ENCODE measurements at places on chromosomes 6 and 20.

DNA sequence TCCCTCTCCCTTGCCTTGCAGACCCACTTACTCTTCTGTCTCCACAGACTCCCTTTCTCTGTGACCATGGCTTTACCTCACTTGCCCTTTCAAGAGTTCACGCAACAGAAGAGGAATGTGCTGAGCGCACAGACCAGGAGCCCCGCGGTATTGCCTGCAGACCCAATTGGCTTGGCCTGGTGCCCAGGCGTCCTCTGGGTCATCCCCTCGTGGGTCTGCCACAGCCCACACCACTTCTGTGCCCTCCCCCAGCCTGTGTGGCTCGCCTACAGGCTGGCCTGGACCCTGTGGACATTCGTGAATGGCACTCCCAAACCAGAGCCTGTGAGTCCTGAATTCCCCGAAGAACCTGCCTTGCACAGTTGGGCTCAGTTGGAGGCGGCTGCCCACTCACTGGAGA lies 15.3 kb upstream of the NINL start:
- DNase-seq = no peak

DNA sequence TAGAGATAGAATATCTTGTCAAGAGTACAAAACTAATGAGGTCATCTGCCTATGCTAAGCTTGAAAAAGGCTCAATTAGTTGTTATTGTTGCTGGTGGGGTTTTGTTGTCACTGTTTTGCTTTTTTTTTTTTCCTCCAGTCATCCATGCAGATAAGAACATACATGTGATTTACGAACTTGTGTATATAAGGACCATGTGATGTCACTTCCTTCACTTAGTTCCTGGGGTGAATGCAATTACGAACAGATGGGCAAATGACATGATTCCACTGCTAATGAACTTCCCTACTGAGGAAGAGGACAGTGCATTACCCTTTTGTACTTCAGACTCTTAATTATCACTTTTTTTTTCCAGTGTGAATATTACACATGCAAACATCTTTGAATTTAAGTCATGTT lies 1175.3 kb upstream of the GJE1 start:
- no peak for DNase-seq

GRCh38 chr6:41423002-41423401 lies 87.6 kb downstream of the NCR2 start:
- DNase-seq = no peak

DNA sequence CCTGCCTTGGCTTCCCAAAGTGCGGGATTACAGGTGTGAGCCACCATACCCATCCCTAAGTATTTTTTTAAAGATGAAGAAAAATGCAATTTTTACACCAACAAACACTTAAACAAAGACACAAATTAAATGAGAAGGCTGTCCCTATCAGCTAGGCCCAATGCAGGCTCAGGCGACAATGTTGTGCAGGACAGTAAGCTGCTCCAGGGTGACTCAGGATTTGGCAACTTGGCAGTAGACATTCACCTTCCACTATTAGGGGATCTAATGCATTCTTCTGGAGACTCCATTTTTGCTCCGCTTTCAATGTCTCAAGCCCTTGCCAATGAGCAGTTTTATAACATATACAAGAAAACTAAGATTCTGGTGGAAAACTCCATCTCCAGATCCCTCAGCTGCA lies 19.7 kb downstream of the NDRG3 start:
- DNase-seq = no peak

- no peak for DNase-seq
Measured at GRCh38 chr6:167756597-167756996, 70.1 kb upstream of the AFDN start.

DNA sequence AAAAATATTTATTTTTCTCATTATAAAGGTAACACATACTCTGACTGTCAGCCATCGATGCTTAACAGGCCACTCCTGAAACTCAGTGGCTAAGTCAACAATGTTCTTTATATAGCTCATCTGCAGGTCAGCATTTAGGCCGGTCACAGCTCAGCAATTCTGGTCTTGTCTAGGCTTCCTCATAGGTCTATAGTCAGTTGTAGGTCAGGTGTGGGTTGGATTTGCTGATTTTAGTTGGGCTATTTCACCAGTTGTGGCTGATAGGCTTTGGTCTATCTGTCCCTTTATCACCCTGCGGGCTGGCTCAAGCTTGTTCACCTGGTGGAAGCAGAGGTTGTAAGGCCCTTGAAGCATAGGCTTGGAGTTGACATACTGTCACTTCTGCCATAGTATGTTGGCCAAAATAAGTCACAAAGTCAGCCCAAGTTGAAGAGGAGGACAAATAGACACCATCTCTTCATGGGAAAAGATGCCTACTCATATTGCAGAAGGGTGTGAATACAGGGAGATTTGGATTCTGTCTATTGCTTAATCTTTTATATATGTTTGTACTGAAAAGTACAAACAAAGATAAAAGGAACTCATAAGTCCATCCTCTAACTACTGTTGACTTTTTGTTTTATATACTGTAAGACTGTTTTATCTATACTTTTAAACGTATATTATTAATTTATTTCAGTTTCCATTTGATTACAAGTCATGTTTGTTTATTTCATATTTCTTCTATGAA lies 75.0 kb downstream of the BCKDHB start:
- peak; percentile 73 for DNase-seq

- DNase-seq = no peak
Measured at GRCh38 chr6:140101818-140102217, 727.4 kb upstream of the CITED2 start.

DNA sequence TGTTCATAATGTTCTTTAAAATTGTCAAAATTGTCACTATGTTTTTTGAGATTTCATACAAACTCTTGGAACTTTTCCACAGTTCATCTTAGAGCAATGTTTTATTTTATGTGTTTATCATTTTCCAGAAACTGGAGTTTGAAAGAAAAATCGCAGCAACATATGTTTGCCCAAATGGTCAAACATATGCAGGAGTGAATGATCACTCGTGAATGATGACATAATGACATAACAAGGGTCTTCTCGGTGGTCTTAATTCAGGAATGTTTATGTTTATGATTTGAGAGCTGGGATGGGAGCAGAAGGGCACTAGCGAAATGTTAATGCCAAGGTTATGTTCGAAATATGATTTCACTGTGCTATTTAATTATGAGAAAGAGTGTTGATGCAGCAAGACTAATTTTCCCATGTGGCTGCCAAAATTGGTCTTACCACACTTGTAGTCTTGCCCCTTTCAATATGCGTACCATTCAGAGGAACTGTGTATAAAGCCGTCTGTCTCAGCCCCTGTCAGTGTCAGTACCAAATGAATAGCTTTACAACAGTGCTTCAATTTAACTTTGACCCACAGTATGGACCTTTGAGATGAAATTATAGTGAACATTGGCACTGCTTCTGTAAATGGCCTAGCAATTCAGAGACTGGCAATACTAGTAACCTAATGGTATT lies 152.3 kb downstream of the CARMIL1 start:
- no peak for DNase-seq

- DNase-seq = peak; percentile 56
Measured at GRCh38 chr20:45322952-45323383, 14.9 kb upstream of the MATN4 start.

GRCh38 chr6:26660000-26660361 lies 435 bp upstream of the ZNF322 start:
- no peak for DNase-seq

GRCh38 chr20:49397525-49397924 lies 84.9 kb downstream of the KCNB1 start:
- DNase-seq = no peak

DNA sequence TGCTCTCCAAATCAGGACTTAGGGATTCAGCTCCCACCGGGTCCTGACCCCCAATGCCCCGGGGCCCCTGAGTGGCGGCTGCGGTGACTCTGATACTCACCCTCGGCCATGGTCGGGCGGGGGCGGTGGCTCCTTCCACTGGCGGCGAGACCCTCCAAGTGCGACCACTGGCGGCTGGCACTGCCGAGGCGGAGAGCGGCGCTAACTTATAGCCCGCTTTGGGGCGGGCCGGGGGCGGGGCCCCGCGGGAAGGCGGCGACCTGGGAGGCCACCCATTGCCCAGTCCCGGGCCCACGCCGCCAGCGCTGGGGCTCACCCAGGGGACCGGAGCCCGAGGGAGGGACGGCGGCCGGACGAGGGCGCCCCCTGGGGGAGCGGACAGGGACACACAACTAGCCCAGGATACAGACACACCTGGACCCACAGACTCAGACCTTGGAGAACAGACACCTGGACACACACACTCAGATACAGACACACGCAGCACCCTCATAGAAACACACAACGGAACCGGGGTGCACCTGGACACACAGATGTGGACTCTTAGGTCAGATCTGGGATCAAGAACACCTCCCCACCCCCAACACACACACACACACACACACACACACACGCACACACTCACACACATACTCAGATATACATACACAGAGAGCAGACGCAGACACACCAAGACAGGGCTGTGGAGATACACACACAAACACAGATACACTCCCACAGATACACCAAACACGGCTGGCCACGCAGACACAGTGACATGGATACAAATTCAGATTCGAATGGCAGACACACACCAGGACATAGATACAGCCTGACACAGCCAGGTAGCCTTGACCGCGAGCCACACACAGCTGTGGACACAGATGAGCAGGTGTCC lies at the start of gene TGM2:
Gene TGM2, minus strand, starts transcription at position 182 of the 877 bp plus-strand sequence. Its CDS starts 72 bp downstream, at position 110.
- DNase-seq = peak; percentile 56

DNA sequence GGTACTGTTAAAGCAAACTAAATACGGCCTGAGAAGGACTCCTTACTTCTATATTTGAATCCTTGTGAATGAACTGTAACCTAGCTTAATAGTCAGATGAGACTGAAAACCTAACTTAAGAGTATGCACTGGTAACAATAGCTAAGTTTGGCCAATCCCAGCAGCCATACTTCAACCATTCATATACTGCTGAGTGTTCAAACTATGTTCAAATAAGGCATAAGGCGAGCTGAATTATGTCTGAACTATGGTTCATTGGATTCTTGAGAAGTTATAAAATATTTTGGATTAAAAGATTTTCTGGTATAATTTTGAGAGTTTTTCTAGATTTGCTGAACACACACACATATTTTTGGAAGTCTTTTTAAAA lies 2.2 kb downstream of the SMPDL3A start:
- no peak for DNase-seq

DNA sequence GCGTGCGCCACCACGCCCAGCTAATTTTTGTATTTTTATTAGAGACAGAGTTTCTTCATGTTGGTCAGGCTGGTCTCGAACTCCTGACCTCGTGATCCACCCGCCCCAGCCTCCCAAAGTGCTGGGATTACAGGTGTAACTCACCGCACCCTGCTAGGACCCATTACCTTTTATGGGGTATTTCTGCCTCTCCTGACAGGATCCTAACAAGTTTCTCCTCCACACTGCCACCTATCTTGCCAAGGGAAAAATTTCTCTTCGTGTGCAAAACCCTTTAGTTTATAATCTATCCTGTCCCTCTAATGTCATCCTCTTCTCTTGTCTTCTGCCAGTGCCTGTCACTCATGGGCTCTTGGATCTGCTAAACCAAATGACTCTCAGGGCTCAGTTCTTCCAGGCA lies 1.9 kb downstream of the STMND1 start:
- no peak for DNase-seq

DNA sequence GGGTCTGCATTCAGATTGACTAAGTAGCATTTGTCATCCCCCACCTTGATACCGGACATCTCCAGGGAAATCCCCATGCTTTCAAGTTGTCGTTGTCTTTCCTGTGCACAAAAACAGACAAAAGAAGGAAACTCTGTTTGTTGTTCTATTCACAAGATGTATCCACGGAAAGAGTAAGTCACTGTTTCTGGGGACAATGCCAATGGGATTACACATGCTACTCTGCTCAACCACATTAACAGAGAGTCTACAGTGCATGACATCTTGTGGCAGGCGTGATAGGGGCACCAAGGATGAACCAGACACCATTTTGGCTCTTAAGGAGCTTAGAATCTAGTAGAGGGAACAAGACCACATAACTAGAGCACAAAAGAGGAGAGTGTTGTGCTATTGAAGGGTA lies 124.4 kb upstream of the NUP153 start:
- no peak for DNase-seq

GRCh38 chr6:134802426-134803058 lies 147.4 kb downstream of the ALDH8A1 start:
- no peak for DNase-seq

DNA sequence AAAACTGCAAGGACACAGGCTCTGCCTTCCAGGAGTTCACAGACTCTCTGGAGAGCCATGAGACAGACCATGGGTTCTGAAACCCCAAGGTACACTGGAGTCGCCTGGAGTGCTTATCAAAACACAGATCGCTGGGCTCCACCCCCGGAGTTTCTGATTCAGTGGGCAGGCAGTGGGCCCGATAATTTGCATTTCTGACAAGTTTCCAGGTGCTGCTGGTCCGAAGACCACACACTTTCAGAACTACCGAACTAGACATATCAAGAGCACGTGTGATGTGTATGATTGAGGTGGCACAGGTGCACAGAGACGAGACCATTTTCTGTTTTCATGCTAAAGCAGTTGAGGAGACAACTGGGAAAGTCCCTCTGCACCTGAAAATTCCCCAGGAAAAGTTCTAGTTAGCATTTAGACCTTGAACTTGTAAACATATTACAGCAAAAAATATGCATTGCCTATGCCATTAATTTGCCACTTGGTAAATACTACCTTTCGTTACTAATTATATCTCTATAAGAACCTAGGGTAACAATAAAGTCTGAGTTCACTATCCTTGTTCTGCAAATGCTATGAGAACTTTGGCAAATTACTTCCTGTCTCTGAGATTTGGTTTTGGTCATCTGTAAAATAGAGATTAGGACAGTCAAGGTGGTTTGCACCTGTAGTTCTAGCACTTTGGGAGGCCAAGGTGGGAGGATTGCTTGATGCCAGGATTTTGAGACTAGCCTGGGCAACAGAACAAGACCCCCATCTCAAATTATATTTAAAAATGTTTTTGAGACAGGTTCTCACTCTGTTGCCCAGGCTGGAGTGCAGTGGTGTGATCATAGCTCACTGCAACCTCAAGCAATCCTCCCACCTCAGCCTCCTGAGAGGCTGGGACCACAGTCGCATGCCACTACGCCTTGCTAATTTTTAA lies 14.3 kb upstream of the PIM1 start:
- DNase-seq = no peak

DNA sequence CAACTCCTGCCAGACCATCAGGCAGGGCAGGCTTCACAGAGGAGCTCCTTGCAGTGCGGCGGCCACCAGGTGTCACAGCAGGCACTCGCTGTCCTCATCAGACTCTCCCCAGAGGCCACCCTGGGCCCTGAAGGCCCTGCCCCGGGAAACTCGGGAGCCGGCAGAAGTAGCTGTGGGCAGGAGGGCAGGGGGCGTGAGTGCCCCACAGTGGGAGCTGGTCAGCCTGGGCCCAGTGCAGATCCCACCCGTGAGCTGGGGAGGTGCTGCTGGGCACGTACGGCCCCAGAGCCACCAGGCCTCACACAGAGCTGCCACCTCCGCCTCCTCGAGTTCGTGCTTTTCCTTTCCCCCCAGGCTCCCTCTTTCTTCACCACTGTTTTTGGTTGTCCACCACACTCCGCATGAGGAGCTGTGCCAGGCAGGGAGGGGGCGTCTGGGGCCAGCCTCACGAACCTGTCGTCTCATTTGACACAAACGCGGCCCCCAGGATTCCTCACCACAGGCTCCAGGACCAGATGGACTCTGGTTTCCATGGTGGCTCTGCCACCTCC lies 33.8 kb downstream of the FRMD1 start:
- DNase-seq = peak; percentile 5
